Fibroblast of mammary gland (primary cell): ENCODE measurements at places on chromosomes 7 and 10.

DNA sequence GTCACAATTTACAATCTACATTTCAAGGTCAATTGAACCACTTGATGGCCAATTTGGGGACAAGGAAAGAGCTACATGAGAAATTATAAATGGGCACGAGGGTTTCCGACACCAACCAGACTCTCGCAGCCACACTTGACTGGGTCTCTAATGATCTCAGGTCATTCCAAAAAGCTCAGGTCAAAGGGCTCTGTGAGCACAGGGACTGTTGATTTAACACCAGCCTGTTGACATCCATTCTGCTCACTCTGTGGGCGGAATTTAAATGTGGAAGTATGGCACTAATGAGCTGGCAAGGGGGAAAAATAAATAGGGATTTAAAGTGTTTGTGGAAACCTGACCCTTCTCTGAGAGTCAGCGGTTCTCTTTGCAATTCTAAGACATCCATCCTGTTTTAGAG lies 810.7 kb upstream of the AUTS2 start:
- no peak for DNase-seq

GRCh38 chr10:96478355-96478754 lies 35.4 kb downstream of the TLL2 start:
- no peak for DNase-seq

- no peak for DNase-seq
Measured at GRCh38 chr7:158411232-158411950, 176.2 kb downstream of the PTPRN2 start.

DNA sequence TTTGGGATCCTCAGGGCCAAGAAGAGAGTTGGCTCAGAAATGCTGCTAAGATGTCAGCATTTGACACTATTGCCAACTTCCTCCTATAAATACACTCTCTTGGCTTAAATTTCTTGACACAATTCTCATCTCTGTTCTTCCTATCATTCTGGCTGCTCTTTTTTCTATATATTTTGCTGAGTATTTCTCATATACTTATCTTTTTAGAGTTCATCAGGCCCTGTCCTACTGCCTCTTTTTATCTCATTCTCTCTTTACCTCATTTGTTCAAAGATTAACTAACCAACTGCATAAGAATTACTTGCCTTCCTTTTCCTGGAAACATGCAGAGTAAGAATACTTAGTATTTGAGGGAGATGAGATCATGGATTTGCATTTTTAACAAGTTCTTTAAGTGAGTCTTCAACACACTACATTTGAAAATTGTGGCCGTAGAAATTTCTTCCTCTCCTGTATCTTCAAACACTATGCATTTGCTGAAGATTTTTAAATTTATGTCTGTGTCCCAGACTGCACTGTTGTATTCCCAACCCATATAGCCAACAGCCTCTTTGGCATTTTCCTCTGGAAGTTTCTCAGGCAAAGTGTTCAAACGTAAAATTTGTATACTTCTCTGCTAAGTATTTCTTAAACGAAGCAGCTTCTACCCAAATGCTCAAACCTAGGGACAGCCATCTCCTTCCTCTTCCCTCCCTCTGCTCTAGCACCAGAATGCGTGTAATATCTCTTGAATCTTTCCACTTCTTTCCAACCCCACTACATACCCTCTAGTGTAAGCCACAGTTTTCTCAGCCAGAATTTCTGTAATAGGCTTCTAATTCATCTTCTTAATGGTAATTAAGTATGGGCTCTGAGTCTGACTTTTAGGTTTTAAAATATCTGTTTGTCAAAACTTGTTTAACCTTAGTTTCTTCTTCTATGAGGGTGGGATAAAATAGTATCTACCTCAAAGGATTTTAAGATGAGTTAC lies 35.5 kb downstream of the ARL4A start:
- DNase-seq, result no peak

DNA sequence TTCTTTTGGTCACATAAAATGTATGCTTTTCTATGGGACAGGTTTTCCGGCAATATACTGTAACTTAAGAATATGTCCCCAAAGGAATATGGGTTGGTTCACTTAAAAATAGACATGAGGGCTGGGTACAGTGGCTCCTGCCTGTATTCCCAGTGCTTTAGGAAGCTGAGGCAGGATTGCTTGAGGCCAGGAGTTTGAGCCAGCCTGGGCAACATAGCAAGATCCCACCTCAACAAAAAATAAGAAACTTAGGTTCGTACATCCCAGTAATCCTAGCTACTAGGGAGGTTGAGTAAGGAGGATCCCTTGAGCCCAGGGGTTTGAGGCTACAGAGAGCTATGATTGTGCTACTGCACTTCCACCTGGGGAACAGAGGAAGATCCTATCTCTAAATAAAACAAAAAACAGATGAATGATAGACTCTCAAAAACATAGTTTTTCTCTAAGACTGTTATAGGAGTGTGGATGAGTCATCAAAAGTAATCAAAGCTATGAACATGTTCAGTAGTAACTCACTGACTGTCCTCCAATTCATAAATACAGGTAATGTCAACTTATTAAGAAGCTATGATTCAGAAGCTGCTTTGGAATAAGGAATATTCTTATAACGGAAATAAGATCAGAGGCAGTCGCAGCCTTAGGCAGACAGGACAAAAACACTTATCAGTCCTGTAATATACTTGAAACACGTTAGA lies 2.6 kb upstream of the SEC31B start:
- DNase-seq, result no peak

DNA sequence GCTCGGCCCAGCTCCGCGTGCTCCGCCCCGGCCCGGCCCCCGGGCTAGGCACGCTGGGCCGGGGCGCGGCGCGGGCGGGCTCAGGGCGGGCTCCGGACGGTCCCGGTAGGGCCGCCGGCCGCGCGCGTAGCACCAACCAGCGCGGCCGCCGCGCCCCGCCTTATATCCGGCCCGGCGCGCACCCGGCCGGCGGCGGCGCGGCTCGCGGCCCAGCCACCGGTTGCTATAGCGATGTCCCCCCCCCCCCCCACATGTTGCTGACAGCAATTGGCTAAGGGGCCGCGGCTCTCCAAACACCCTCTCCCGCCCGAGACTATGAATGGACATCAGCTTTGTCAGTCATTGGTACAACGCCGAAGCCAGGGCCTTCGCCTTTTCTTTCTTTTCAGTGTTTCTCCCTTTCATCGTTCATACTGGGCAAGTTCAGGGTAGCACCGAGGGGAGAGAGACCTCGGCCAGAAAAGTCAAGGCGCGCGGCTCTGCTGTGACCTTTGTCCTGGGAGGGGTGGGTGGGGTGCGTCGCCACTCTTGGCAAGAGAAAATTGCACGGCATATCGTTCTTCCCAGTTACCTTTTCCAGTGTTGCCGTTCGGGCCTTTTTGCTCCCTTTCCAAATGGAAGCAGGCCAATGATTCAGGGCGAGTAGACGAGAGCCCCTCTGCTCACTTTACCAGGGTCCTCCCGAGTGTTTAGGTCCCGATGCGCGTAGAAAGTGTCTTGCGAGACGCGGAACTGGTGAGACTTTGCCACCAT lies 354.2 kb downstream of the DNAJB6 start:
- DNase-seq, result peak; percentile 80

DNA sequence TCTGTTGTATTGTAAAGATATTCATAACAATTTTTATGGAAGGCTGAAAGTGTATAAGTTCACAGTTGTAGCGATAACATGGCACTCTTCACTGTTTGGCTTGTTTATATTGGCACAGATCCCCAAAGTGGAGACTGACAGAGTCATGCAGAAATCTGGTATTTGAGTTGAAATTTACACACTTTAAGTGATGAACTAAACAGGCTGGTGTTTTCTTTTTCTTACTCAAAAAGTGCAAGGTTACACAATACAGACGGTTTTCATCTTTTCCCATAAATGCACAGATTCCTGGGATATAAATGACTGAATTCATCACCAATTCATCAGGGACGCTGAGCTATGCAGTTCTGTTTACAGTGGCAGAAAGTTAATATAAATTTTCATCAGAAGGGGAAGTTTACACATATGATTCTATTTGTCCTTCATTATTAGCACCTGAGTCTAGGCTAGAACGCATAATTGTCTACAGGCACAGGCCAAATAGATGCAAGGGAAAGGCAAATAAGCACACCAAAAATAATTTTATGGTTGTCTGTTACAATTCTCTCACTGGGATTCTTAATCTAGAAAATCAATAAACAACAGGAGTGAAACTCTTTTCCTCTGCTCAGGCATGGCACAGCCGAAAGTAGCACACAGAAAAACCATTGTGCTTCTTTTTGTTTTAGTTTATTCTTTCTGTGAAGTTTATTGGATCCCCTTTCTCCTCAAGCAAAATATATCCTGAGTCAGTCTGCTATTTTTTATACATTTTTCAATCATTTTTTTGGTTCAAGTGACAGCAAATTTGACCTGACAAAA lies 88.0 kb downstream of the FOXP2 start:
- DNase-seq, result peak; percentile 31

- DNase-seq, result peak; percentile 31
Measured at GRCh38 chr10:101444058-101444898, 90.3 kb downstream of the BTRC start.

- DNase-seq, result no peak
Measured at GRCh38 chr7:18343047-18343446, 152.5 kb upstream of the HDAC9 start.

DNA sequence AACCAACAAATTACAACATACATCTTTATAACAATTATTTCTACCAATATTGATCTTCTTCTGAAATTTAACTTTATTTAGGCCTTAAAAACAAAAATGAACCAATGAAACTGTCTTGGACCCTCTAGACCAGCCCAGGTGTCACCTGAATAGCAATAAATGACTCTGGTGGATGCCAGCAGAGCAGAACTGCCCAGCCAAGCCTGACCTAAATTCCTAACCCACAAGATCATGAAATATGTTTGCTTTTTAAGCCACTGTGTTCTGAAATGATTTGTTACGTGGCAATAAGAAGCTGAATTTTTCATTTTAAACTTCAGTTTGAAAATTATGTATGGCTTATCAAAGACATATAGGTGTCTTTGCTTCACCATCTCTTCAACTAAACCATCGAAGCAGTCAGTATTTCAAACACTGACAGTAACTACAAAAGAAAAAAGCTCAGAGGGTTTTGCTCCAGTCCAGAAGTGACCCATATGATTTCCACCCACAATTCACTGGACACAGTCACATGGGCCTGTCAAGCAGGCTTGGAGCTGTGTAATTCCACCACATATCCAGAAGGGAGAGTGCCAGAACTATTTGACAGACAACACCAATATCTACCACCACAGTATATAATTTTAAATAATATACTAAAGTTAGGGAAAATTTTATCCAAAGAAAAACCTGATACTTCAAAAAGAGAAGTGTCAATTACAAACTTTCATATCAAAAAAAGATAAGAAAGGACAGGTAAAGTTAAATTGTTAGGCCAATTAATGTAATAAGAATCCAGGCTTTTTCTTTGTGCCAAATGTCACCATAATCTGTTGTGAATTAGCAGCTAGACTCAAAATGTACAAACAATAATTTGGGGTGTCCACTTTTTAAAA lies 94.5 kb downstream of the KMT2C start:
- DNase-seq, result peak; percentile 79

DNA sequence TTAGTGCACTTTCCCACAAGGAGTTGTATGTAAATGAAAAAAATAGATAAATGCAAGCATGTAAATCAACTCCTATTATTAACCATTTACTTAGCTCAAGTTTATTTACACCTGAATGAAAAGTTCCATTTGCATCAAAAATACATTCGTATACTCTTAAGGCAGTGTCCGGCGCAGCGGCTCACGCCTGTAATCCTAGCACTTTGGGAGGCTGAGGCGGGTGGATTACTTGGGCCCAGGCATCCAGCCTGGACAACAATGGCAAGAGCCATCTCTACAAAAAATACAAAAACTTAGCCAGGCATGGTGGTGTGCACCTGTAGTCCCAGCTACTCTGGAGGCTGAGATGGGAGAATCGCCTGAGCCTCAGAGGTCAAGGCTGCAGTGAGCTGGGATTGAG lies 4.2 kb upstream of the IDI2 start:
- no peak for DNase-seq

- DNase-seq, result peak; percentile 11
Measured at GRCh38 chr7:54907981-54908380, 110.8 kb upstream of the EGFR start.

DNA sequence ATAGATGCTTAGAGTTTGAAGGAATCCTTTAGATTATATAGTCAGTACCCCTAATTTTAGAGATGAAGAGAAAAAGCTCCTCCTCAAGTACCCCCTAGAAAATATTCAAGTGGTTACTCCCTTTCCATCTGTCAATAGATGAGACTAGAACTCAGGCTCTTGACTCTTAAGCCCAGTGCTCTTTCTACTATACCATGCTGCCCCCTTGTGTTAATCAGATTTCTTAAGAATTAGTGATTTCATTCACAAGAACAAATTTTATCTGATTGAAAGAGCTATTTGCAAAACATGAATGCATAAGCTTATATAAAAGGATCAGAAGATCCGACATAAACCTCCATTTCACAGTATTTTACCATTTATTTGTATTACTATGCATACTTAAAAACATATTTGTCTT lies 179.3 kb downstream of the TFEC start:
- peak; percentile 72 for DNase-seq

DNA sequence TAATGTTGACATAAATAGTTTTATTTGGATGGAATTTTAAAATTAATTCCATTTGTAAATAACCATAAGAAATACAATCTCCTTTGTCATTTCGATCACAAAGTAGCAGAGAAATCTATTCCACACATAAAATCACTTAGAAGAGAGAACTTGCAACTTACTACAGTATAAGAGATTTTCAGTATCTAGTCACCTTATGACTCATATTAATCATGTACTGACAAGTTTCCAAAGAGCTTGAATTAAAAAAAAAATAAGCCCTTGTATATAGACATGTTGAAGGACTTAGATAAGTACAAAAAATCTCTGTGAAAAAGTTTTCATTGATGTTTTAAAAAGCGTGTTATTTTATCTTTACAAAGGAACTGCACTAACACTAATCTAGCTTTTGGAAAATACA lies 207.1 kb upstream of the ETV1 start:
- DNase-seq, result peak; percentile 63

GRCh38 chr10:43821103-43821502 lies 172.4 kb upstream of the ZNF32 start:
- DNase-seq, result no peak

DNA sequence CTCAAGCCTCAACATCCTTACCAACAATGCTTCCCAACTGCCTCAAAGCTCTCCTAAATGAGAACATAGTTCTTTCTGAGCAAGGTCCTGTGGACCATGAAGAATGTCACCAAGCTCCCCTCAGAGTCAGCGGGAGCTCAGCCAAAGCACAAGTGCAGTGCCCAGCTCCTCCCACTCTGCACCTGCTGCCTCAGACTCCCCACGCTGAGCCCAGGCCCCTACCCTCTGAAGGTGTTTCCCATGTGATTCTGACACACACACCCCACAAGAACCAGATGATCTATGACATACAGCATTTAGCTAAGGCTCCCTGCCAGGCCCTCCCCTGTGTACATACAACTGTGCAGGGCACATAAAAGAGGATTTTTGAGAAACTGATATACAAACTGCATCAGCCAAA lies 19.2 kb downstream of the ERCC6 start:
- no peak for DNase-seq

GRCh38 chr10:5282137-5282536 lies 82.6 kb upstream of the UCN3 start:
- no peak for DNase-seq

GRCh38 chr10:26779176-26779860 lies 81.4 kb downstream of the ABI1 start:
- DNase-seq, result no peak

GRCh38 chr7:117835016-117835664 lies 38.1 kb downstream of the CTTNBP2 start:
- DNase-seq, result no peak

- DNase-seq, result no peak
Measured at GRCh38 chr10:22324893-22325271, 4.0 kb downstream of the BMI1 start.
